ENCODE measurements at places on chromosomes 7 and 10.

GRCh38 chr10:87656431-87657072 lies 3.1 kb upstream of the PAPSS2 start:
- no peak for DNase-seq

DNA sequence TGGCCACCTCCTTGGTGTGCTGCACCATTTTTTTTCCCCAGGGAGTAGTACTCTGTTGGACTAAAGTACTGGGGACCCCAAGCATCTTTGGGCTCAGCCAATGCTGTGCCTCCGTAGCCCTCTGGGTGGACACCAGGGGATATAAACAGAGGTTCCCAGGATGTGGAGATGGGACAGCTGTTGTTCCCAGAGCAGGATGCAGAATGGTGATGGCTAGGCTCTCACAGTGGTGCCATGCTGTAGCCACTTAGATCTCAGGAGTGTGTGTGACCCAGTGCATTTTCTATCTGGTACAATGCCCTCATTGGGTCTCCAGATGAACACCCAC lies 50.9 kb upstream of the SCIN start:
- no peak for DNase-seq

DNA sequence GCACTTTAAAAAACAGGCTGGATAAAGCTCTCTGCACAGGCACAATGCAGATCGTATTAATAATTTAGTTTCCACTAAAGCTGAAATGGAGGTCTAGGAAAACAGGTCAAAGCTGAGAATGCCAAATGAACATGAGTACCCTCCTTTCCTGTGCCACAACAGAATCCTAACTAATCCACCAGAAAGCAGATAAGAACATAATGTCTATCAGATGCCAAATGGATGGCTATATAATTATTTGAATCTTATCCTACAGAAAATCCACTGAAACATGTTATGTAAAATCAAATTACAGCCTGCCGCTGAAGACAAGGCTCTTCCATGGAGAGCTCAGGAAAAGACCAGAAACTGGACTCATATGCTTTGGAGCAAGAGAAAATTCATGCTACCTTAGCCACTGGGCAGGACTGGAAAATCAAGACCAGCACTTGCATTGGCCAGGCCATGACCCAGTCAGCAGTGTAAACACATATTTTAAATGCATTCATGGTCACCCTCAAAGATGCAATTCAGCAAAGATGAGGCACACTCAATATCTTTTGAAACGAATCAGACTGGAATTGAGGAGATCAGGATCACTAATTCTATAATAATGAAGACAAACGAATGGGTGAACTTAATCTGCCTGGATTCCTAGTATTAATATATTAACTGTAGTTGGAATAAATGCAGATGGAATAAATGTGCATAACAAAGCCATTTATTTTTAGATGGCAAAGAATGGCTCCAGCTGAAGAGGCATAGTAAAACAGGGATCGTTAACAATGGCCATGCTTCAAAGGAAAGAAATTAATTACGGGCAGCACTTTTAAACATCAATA lies 13.2 kb downstream of the ANK3 start:
- no peak for DNase-seq

DNA sequence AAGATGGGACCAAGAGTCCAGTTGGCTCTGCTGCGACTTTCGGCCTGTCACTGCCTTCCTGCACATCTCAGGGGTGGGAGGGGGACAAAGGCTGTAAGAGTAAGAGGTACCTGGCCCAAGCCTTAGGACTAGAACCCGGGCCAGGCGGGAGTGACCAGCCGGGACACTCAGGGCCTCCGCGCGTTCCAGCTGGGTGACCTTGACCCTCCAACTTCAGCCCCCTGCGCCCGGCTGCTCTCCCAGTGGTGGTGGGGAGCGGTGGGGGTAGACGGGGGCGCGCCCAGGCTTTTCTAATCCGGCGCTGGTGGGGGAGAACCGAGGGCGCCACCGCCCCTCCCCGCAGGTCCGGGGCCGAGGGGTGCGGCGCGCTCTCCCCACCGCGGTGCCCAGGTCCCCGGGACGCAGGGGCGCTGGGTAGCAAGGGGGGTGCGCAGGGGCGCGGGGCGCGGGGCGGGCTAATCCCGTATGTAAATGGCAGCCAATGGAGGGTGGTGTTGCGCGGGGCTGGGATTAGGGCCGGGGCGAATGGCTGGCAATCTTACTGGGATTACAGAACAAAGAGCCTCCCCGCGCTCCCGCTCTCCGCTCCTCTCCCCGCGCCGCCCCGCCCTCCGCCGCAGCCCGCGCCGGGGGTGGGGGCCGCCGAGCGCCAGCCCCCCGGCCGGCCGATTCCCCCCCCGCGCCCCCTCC lies at the start of gene GTF2IRD1:
TSS of gene GTF2IRD1 (plus strand) at position 585 of the 690 bp plus-strand sequence. CDS start 54,175 bp downstream, outside the sequence.
- peak; percentile 40 for DNase-seq

DNA sequence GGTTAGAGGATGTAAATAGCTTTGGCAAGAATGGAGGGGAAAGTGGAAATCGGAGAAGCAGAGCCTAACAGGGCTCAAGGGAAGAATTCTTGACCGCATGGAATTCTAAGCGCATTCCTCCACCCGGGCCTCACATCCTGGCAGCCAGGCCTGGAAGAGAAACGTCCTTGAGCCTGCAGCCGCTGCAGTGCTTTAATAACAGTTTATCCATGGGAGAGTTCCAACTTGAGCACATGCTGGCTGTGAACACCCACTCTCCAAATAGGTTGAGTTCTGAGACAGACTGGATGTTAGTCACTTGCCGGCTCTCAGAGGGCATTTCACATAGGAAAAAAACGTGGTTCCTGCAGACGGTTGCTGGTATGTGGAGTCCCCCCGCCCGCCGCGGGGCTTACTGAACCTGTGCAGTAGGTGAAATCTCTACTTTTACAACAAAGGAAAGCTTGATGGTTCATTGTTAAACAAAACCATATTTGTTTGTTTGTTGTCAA lies 61.4 kb upstream of the STEAP1B start:
- no peak for DNase-seq
